ENCODE measurements at places on chromosomes 11 and 22. TPM values are rescaled to one million over a fixed set of nuclear protein-coding genes. Genes with fewer than 3 reads are reported as not detected.

Gene GAL3ST3
- total RNA-seq: 0.73 TPM

Gene A4GALT
- total RNA-seq: 76.1 TPM

DNA sequence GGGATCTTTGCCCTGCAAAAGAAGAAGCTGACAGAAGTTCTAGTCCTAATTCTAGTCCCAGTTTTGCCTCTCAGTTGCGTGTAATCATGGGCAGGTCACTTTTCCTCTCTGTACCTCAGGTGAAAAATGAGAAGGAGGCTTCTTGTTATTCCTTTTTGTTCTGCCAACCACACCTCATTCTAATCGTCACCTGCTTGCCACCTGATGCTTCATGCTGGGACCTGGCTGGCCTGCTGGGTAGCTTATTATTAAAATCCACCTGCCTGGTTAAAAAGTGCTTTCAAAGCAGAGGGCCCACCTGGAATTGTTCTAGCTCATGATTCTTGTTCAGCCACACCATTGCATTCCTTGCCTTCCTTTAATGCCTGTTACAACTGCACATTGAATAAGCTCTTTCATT, 8.4 kb upstream of the ALG8 start:
- DNase-seq: no peak

DNA sequence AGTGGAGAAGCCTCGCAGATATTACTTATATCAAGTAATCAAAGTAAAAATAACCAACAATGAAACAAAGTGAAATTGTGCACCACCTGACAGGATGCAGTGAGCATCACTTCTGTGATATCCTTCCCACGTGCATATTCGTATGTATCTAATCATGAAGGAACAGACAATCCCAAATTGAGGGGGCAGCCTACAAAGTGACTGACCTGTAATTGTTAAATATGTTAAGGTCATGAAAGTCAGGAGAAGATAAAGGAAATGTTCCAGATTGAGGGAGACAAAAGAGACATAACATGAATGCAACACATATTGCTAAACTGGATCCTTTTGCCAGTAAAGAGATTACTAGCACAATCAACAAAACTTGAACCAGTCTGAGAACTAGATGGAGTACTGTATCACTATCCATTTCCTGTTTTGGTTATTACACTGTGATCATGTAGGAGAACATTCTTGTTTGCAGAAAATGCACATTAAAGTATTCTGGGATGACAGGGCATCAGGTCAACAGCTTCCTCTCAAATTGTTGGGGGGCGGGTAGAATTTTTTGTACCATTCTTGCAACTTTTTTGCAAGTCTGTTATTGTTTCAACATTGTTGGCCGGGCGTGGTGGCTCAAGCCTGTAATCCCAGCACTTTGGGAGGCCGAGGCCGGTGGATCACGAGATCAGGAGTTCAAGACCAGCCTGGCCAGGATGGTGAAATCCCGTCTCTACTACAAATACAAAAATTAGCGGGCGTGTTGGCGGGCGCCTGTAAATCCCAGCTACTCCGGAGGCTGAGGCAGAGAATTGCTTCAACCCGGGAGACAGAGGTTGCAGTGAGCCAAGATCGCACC, 2.0 kb downstream of the SBF2 start:
- peak; percentile 52 for DNase-seq

DNA sequence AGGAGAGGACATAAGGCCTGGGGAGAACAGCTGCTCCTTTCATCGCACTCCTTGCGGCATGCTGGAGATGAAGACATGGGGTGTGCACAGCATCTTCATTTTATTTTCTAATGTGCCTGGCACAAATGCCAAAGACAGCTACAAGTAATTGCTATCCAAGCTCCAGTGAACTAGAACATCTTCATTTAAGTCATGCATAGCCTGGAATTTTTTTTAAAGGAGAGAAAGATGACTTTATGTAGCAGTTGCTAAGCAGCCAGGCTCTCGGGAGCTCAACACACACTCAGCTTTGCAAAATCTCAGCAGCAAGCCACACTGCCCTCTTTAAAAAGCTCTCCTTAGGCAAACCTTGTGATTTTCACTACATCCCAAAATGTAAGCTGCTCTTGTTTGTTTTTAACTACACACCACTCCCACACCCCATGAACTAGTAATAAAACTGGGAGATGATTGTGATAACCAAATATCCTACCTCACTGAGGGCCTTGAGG, 164.5 kb upstream of the POU2AF2 start:
- DNase-seq: no peak

Gene TSPAN18
- 99.7 TPM for total RNA-seq

DNA sequence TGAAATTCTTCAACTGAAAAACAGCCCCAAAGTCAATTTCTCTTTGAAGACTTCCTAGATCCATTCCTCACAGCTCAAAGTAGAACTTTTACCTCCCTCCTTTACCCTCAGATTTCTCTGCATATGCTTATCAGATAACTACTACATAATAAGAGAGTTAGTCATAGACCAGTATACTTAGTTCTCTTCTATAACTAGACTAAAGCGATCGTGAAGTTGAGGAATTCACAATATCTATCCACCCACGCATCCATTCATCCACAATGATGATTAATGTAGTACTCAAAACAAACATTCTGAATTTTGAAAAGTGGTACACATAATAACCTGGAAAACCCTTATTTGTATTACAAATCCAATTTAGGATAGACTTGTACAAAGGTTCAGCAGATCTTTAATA, 800.9 kb upstream of the TENM4 start:
- no peak for DNase-seq

Gene ESAM
- total RNA-seq: 39.0 TPM

Gene ART1
- 2.3 TPM for total RNA-seq

- DNase-seq: peak; percentile 71
Observed at GRCh38 chr11:57476047-57476756, 15.9 kb downstream of the RTN4RL2 start.

Data from Right ventricle myocardium superior (tissue), 1 donor.